Dermis blood vessel endothelial cell (primary cell): ENCODE measurements at places on chromosomes 3 and 15. TPM values are rescaled to one million over a fixed set of nuclear protein-coding genes. Genes with fewer than 3 reads are reported as not detected.

DNA sequence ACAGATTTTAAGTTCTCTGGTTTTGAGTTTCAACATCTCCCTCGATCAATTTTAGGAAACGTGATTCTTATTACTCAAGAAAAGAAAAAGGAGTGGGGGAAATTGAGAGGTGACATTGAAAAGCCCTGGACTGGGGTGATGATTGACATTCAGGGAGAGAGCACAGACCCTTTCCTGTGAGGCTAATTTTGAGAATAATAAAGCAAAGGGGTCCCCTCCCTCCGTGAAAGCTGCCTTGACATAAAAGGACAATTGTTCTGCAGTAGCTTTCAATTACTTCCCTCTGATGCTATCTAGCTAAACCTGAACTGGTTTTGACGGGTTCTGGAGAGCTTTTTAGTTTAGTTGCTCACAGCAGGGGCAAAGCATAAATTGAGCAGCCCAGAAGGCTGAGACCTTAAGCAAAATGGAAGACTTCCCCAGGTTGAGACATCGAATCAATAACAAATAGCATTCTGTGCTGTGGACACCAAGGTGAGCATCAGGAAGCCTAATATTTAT, 14.4 kb upstream of the CMTM8 start:
- no peak for DNase-seq

- no peak for DNase-seq
Observed at GRCh38 chr3:181329024-181329423, 339.5 kb upstream of the DNAJC19 start.

- peak; percentile 71 for DNase-seq
Observed at GRCh38 chr3:50436114-50436674, 67.2 kb downstream of the CACNA2D2 start.

TMC3 gene
- 0.05 TPM in 1 of 2 replicates, not detected in the other for total RNA-seq

CORO2B gene
- 1.0 and 1.4 TPM in 2 replicates for total RNA-seq
